ENCODE measurements at places on chromosomes 6 and 20.

DNA sequence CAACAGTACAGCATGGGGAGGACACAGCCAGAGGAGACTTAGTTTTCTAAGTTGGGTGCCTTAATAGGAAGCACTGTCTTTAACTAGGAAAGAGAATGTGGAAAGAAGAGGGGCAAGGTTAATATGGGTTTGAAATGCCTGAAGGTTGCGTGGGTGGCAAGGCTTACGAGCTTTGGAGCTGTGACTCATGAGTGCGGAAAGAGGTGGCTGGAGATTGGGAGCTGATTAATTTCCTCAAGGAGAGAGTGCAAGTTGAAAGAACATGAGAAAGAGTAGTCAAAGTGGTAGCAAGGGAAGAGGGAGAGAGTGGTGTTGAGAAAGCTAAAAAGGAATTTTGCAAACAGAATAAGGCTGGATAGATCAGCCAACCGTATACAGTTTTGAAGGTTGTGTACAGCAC lies 315.1 kb upstream of the PRND start:
- DNase-seq = no peak

DNA sequence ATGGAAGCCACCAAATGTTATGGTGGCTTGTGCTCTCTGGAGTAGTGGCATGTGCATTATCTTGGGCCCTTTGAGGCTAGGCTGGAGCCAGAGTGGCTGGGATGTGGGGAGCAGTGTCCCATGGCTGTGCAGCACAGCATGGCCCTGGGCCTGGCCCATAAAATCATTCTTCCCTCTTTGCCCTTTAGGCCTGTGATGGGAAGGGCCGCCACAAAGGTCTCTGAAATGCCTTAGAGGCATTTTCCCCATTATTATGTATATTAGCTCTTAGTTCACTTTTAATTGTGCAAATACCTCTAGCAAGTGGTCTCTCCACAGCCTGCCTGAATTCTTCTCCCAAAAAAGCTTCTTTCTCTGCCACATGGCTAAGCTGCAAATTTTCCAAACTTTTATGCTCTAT lies 297.3 kb upstream of the IRAK1BP1 start:
- no peak for DNase-seq

DNA sequence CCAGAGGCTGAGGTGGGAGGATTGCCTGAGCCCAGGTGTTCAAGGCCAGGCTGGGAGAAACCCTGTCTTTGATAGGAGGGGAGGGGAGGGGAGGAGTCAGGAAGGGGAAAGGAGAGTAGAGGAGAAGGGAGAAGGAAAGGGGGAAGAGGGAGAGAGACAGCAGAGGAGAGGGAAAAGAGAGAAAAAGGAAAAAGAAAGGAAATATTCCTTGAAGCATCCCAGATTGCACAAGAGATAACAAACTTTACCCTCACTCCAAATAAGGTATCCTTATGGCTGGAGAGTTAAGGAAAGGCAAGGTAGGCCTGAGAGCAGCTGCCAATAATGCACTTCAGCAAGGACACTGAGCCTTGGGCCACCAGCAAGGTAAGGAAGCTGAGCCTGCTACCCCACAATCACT lies 166.3 kb upstream of the SLC22A16 start:
- DNase-seq = no peak

DNA sequence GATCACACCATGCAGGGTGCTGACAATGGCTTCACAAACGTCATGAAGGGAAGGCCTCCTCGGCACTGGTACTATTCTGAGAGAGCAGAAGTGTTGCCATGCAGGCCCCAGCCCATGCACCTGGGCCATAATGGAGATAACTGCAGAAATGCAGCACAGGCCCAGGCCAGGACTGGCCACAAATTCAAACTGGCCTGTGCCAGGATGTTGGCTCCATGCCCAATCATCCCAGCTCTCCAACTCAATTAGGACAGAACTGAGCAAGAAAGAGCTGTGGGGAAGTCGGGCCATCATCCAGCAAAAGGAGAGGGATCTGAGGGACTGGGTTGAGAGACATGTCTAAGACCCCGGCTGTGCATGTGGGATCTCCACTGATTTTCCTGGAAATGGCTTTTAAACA lies 48.9 kb upstream of the SYNDIG1 start:
- DNase-seq = no peak

DNA sequence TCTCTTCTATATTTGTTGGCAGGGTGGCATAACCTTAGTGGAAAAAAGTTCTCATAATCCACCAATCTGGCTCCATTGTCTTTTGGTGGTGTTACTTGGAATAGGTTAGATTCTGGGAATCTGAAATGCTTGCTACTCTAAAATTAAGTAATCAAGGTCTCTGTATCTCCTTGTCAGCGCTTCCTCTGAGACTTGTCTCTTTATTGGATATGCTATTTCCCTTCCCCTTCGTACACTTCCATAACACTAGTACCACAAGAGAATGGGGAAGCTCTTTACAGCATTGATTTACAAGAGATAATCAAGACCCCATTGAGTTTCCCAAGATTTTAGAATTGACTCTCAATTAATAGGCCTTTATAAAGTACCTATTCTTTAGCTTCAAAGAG lies 280.2 kb downstream of the ADGB start:
- no peak for DNase-seq

GRCh38 chr6:56104591-56104990 lies 142.8 kb downstream of the COL21A1 start:
- DNase-seq = no peak

DNA sequence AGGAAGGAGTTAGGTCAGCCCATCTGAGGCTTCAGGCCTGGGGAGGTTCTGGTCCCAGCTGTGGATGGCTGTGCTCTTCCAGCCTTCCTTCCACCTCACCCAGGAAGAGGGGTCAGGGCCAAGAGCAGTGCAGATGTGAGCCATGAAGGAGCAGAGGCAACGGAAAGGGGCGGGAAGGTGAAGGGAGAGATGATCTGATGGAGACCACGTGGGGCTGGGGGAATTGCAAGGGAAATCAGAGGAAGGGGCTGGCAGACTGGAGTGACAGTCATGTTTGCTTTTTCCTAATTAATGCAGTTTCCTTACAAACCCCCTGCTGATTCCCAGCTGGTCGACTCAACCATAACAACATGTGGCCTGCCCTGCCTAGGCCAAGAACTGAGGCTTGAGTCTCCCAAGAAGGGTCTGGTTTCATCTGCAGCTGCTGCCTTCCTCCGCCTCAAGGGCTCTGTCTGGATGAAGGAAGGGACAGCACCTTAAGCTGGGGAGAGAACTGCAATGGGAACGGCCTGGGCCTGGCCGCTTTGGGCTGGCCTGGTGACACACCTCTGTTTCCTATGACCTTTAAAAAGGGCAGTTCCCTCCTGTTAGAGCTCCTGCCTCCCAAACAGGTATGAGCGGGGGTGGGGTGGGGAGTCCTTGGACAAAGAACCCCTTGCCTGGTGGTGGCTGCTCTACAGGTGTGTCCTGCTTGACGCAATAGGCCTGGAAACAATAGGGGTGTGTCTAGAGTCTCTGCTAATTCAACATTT lies 7.8 kb upstream of the MRPS18A start:
- DNase-seq = no peak

DNA sequence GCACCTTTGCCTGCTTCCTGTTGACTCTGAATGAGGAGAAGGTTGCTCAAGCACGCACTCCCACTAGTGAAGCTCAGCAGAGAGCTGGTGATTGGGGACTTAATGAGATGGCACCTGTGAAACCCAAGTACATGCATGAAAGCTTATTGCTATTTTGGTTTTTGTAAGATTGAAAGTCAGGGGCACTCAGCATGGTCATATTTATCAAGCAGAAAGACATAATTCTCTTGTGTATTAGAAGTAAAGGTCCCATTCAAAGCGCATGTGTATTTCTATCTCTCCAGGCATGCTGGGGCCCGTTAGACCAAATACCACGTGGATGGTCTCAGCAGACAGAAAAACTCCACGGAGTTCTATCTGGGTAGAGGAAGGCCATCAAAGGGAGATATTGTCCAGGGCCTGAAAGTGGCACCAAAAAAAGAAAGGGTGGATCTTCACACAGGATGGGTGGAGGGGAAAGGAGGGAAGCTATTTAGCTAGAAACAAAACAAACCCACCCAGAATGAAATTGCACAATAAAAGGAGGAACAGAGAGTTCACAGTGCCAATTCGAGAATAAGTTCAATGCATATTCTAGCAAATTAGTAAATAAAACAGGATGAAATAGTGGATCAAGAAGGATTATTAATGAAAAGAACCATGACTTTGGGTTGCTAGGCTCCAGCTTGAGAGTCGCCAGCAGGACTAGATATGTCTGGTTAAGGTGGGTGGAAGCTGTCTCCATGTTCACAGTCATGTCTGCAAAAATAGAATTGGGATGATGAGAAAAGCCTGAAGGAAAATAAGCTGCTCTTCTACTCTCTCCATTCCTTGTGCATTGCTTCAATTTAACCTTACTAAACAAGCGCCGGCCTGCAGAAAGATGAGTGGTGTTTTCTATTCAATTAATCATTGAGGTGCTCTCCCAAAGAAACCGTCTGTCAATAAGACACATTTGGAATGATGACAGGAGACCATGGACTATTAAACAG lies 224.9 kb upstream of the DTNBP1 start:
- DNase-seq = peak; percentile 47

GRCh38 chr6:114783783-114784182 lies 441.0 kb upstream of the HS3ST5 start:
- DNase-seq = no peak

GRCh38 chr6:47581591-47581990 lies 104.0 kb downstream of the CD2AP start:
- DNase-seq = peak; percentile 16

DNA sequence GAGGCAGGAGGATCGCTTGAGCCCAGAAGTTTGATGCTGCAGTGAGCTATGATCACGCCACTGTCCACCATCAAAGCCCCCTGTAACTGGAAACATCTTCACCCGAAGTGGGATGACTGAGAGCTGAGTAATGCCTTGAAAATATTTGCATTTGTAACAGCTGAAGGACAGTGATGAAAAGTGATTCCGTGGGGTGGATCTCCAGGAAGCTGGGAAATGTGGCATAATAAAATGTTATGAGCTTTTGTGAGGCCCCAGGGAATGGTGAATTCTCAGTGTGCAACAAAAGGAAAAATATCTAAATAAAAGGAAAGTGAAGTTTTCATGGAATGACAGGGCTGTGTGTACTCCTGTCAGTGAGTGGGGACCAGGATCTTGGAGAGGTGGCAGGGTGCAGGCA lies 92.0 kb downstream of the JAG1 start:
- no peak for DNase-seq

DNA sequence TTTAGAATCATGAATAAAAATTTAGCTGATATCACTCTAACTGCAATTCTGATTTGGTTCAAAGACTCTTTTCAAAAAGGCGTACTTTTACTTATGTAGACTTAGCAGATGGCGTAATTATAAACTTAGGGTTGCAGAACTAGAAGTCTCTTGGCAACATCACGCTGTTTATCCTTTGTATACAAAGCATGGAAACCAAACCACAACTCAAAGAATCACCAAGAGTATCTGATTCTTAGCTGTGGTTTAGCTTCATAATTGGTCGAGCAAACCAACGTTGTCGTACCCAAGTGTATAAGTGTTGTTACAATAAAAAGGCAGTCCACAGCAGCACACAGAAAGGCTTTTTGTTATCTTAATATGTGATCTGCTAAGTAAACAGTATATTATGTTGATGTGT lies 18.2 kb downstream of the STMND1 start:
- DNase-seq = no peak

- DNase-seq = peak; percentile 55
Measured at GRCh38 chr6:151323791-151324487, 67.4 kb downstream of the ZBTB2 start.

DNA sequence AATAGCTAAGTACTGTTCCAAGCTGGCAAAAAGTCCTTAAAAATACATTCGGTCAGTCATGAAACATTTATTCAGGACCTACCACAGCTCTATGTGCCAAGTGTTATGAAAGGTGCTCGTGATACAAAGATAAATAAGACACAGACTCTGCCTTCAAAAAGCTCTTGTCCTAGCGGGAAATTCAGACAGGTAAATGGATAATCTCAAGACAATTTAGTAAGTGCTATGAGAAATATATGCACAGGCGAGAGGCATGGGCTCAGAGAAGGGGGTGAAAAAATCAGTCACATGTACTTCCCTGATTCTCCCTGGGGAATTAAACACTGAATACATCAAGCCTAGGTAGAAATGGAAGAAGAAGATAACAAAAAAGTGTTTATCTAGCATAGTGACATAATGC lies 49.8 kb upstream of the HEY2 start:
- DNase-seq = no peak

DNA sequence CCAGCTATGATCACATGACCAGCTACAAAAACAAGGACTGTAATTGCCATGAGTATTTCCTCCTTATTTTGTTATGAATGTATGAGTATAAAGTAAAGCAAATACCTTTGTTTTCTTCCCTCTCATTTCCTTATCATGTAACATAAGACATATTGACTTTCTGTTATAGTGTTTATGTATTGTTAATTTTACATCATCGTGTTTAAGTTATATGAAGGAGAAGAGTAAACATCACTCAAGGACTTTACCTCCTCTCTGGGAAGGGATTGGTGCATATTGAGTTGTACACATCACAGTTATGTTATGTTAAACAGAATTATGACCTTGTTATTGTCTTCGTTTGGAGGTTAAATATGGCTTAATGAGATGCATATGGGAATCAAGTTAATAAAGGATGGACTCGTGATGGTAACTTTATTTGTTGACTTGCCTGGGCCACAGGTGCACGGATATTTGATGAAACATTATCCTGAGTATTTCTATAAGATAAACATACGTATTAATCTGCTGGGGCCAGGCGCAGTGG lies 57.3 kb upstream of the CNKSR3 start:
- DNase-seq = no peak

DNA sequence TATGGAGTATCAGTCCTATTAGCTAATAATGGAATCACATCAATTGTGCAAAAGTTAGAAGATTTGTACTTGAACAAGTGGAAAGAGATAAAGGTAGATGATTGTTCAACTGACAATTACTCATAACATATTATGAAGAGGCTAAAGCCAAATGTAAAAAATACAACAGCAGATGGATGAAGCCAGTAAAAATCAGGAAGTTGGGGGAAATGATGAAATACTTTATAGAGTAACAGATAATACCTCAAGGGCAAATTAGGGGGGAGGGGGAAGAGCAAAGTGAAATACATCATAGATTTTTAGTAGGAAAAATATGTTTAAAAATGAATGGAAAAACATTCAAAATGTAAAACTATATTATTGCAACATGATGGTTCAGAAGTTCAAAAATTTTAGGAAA lies 114.0 kb downstream of the PDSS2 start:
- DNase-seq = no peak

GRCh38 chr20:63533871-63534393 lies 3.2 kb downstream of the PTK6 start:
- peak; percentile 17 for DNase-seq
